Right renal cortex interstitium (tissue), 3 donors: ENCODE measurements at places on chromosomes 16 and 17. TPM values are rescaled to one million over a fixed set of nuclear protein-coding genes. Genes with fewer than 3 reads are reported as not detected.

CDT1 gene
- 10.5 TPM for polyA plus RNA-seq

GRCh38 chr16:12971241-12971640 lies 69.8 kb downstream of the SHISA9 start:
- no peak for DNase-seq

GDPD3 gene
- 9.8 TPM for polyA plus RNA-seq

DNA sequence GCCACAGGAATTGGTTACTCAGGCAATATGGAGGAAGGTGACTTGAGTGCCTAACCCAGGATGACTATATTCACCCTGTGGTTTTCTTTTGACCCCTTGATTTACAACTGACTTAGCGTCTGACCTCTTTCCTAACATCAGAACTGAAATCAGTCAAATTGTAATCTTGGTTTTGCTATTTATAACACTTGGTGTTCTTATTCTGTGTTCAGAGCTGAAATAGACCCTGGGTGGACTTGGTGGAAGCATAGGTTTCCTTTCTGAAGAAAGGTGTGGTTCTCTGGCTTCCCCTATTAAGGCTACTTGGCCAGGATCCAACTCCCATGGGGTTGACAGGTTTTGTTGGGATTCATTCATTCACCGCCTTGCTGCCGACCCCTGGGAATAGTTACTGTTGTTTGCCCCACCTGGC lies 80.8 kb downstream of the CLEC16A start:
- no peak for DNase-seq

DNA sequence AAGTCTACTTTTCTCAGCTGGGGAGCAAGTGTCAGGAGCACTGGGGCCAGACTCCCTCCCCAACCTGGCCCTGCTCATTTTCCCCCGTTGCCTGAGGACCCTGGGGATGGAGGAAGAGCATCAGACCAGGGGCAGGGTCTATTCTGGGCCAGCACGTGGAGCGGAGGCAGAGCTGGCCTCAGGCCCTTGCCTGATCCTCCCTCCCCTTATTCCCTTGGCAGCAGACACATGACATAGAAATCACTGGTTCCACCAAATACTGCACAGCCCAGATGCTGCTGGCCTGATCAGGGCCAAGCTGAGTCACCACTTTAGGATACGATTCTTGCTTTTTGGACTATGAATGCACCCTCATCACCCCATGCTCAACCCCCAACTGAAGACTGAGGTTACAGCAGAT lies 15.8 kb upstream of the AGRP start:
- DNase-seq = no peak

DNA sequence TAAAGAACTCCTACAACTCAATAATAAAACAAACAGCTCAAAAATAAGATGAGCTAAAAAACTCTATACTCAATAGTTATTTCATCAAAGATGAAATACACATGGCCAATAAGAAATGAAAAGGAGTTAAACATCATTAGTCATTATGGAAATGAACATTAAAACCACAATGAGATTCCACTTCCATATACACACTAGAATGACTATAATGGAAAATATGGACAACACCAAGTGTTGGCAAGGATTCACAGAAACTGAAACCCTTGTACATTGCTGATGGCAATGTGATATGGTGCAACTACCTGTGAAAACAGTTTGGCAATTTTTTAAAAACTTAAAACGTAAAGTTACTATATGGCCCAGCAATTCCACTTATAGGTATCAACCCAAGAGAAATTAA lies 91.4 kb downstream of the GRIN2A start:
- DNase-seq = no peak

GRCh38 chr16:10305912-10306311 lies 79.9 kb upstream of the ATF7IP2 start:
- DNase-seq = no peak

TEX14 gene
- polyA plus RNA-seq = 0.71 TPM

DNA sequence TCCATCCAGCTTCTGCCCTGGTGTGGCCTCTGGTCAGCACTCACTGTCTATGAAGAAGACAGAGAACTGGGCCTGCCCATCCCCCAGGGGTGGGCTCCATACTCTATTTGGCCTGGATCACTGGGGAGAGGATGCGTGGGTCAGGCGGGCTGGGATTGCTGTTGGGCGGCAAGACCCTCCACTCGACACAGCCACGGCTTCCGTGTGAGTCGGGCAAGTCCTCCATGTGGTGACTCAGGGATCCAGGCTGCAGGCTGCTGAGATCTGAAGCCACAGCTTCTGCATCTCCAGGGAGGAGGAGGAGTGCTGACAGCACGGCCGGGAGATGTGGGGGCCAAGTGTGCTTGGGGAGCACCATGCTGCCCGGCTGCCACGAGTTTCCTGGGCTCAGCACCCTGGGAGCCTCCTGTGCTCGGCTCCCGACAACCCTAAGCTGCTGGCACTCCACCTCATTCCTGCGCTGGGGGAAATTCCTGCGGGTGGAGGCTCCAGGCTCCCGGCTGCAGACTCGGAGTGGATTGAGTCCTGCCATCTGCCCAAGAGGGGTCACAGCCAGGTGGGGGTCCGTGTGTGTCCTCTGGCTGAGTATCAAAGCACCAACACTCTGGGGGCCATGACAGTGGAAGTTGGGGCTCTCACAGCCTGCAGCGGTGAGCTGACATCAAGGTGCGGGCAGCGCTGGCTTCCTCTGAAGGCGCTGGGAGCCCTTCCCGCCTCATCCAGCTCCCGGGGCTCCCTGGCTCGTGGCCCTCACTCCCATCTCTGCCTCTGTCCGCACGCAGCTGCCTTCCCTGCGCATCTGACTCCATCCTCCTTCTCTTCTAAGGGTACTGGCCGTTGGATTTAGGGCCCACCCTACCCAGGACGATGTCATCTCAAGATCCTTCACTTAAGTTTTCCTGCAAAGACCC lies 24.4 kb upstream of the CBFA2T3 start:
- no peak for DNase-seq

- no peak for DNase-seq
Observed at GRCh38 chr17:81331527-81332043, 36.5 kb upstream of the SLC38A10 start.

DNA sequence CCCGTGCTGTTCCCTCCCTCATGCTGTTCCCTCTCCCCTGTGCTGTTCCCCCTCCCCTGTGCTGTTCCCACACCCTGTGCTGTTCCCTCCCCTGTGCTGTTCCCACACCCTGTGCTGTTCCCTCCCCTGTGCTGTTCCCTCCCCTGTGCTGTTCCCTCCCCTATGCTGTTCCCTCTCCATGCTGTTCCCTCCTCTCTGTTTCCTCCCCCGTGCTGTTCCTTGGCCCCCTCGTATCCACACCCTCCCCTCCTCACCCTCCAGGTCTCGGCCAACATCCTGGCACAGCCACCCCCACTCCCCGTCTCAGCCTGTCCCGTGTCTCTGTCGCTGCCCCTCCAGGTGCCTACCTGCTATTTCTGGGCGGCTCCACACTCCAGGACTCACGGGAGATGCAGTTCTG lies 48.5 kb upstream of the ZC3H18 start:
- DNase-seq = no peak

PRAC2 gene
- not detected for polyA plus RNA-seq

GRCh38 chr17:3867606-3868005 lies 21.6 kb upstream of the NCBP3 start:
- DNase-seq = no peak
